ENCODE measurements at places on chromosomes 12 and 14.

GRCh38 chr12:1429980-1430379, 164.4 kb downstream of the FBXL14 start:
- no peak overlapping the region for H3K27ac ChIP-seq
- H3K4me3 ChIP-seq: no peak overlapping the region
- no peak for DNase-seq
- no peaks in the 10 kb centered on the region for H3K36me3 ChIP-seq
- H3K4me1 ChIP-seq: peaks cover 3% of the 10 kb centered on the region

- H3K4me3 ChIP-seq: no peak overlapping the region
- H3K4me1 ChIP-seq: no peaks in the 10 kb centered on the region
- no peaks in the 10 kb centered on the region for H3K27me3 ChIP-seq
- H3K36me3 ChIP-seq: peaks cover 33% of the 10 kb centered on the region
- no peak overlapping the region for H3K27ac ChIP-seq
Observed at GRCh38 chr12:56206452-56207166, 15.1 kb downstream of the RNF41 start.

- H3K27me3 ChIP-seq: no peaks in the 10 kb centered on the region
- H3K4me3 ChIP-seq: no peak overlapping the region
- H3K36me3 ChIP-seq: no peaks in the 10 kb centered on the region
- H3K4me1 ChIP-seq: no peaks in the 10 kb centered on the region
- DNase-seq: no peak
Observed at GRCh38 chr12:113823016-113823415, 143.1 kb downstream of the RBM19 start.

GRCh38 chr12:49689785-49690184, 17.4 kb downstream of the FMNL3 start:
- no peaks in the 10 kb centered on the region for H3K27me3 ChIP-seq
- no peak overlapping the region for H3K4me3 ChIP-seq
- no peak for DNase-seq
- H3K27ac ChIP-seq: no peak overlapping the region
- H3K4me1 ChIP-seq: peaks cover 7% of the 10 kb centered on the region

DNA sequence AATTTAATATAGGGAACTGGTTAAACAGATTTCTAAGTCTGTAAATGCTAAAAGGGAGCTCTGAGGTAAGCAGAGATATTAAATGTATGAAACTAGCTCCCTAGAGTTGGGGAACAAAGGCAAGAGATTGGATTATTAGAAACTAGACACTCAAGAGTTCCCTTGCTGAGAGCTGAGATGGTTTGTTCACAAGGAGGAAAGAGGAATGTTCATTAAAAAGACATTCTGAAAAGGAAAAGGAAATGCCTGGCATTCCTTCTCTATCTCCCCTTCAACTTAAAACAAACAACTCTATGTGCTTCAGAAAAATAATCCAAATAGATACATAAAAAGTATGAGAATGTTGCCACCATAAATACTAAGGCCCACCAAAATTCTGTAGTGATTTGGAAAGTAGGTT, 73.7 kb downstream of the GALNT4 start:
- no peak overlapping the region for H3K4me3 ChIP-seq
- no peak for DNase-seq
- peaks cover 41% of the 10 kb centered on the region for H3K4me1 ChIP-seq
- H3K36me3 ChIP-seq: no peaks in the 10 kb centered on the region
- H3K27me3 ChIP-seq: no peaks in the 10 kb centered on the region
- H3K27ac ChIP-seq: peak overlapping the region; percentile 95

DNA sequence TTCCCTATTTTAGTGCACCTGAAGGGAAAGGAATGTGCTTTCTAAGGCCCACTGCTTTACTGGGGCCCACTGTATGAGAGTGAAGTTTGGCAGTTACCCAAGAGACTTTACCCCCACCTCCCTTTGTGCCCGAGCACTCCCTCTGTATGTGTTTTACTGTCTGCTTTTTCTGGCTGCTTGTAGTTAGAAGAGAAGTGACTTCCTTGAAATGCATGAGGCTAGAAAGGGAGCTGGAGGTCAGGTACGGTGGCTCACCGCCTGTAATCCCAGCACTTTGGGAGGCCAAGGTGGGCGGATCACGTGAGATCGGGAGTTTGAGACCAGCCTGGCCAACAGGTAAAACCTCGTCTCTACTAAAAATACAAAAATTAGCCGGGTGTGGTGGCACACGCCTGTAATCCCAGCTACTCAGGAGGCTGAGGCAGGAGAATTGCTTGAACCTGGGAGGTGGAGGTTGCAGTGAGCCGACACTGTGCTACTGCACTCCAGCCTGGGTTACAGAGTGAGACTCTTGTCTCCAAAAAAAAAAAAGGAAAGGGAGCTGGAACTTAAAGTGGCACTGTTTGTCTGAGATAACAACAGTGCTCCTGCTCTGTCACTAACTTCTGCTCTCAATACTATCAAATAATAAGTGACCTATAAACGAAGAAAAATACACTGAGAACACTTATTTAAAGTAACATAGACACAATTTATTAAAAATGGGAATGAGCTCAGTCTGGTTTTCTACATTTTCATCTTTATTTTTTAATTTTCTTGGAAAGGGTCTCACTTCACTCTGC, 5.8 kb downstream of the TRIP11 start:
- no peaks in the 10 kb centered on the region for H3K27me3 ChIP-seq
- no peak overlapping the region for H3K4me3 ChIP-seq
- no peak for DNase-seq
- H3K27ac ChIP-seq: no peak overlapping the region

GRCh38 chr14:95524706-95525512, 8.5 kb upstream of the SYNE3 start:
- peaks cover 7% of the 10 kb centered on the region for H3K4me1 ChIP-seq
- no peak overlapping the region for H3K4me3 ChIP-seq
- no peaks in the 10 kb centered on the region for H3K36me3 ChIP-seq
- no peak for DNase-seq

DNA sequence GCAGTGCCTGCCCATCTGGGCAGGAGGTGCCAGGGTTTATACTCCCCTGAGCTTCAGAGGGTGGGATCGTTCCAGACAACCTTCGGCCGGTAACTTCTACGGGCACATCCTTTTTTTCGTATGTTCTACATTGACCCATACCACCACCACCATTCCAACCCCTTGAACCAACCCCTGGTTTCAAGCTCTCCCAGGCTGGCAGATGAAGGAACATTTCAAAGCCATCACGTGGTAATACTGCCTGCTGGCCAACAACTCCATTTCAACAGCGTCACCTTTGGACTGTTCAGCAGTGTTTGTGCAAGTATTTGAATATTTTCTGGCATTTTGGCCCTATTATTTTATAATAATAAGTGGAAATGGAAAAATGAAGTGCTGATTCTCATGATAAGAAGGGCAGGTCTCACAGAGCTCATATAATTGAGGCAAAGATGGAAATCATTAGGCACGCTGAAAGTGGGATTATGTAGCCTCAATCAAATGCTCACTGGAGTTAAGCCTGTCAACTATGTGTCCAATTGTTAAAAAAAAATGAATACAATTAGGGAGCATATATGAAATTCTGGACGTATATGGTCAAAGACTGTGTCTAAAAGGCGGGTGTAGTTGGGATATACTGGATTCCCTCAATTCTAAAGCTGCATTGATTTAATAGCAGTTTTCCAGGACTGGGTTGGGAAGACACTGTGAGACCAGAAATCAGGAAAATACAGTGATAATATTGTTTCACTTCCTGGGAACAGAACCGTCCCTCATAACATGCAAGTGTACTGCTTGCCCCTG, 162.1 kb downstream of the ZFP36L1 start:
- H3K4me1 ChIP-seq: peaks cover 88% of the 10 kb centered on the region
- no peaks in the 10 kb centered on the region for H3K27me3 ChIP-seq
- no peak overlapping the region for H3K4me3 ChIP-seq

GRCh38 chr12:117686911-117687377, 281.8 kb downstream of the KSR2 start:
- H3K36me3 ChIP-seq: no peaks in the 10 kb centered on the region
- H3K27me3 ChIP-seq: peaks cover 25% of the 10 kb centered on the region
- no peak for DNase-seq
- H3K27ac ChIP-seq: peak overlapping the region; percentile 21

- H3K36me3 ChIP-seq: no peaks in the 10 kb centered on the region
- peaks cover 2% of the 10 kb centered on the region for H3K27me3 ChIP-seq
- H3K4me1 ChIP-seq: peaks cover 15% of the 10 kb centered on the region
- H3K4me3 ChIP-seq: no peak overlapping the region
Observed at GRCh38 chr14:104104076-104104901, 18.8 kb downstream of the ASPG start.

DNA sequence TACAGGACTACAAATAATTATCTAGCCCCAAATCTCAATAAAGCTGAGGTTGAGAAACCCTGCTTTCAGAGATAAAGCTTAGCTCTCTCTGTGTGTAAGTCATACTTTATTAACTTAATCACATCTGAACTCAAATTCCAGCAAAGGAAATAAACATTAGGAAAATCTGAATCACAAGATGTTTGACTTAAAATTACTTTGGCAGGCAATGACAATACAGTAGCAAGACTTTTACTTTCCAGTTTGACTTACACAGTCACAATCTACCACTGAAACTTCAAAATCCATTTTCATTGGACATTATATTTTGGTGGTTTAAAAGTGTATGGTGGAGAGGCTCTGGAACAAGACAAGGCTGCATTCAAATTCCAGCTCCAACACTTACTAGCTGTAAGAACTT, 11.4 kb downstream of the TMEM116 start:
- DNase-seq: no peak
- no peak overlapping the region for H3K4me3 ChIP-seq
- no peak overlapping the region for H3K27ac ChIP-seq
- H3K36me3 ChIP-seq: peaks cover 7% of the 10 kb centered on the region

DNA sequence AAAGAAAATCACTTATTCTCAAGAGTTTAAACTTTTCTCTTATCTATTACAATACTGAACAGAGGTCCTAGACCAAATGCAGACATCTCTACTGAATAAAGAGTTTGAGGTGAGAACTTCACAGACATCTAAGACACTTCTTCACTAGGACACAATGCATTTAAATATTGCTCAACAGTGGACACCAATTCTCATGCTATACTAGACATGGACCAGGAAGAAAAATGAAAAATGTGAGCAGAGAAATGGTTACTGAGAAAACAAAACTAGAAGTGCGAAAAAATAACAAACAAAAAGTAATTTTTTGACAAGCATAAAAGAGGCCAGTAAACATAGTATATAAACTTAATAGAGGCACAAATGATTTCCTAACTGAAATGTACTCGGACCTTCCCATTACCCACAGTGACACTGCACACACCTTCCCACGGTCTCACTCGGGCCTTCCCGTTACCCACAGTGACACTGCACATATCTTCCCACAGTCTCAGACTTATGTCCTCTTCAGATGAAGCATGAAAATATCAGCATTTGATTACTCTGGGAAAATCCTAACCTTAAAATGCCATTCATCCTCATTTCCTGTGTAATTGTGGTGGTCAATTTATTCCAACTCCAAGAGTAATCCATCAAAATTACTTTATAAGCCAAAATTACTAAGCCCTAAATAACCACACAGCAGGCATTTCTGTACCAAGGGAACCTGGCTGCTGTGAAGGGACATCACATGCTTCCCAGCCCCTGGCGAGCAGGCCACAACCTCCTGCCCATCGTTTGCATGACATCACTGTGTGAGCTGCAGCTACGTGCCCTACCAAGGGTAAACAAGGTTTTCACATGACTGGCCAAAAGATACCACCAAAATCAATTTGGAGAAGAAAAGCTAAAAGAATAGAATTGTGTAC, 6.4 kb downstream of the SLC15A4 start:
- H3K4me3 ChIP-seq: no peak overlapping the region
- peak overlapping the region; percentile 57 for H3K27ac ChIP-seq
- peaks cover 22% of the 10 kb centered on the region for H3K4me1 ChIP-seq
- H3K36me3 ChIP-seq: peaks cover 26% of the 10 kb centered on the region
- H3K27me3 ChIP-seq: no peaks in the 10 kb centered on the region

- peaks cover 5% of the 10 kb centered on the region for H3K4me1 ChIP-seq
- peaks cover 3% of the 10 kb centered on the region for H3K27me3 ChIP-seq
- no peaks in the 10 kb centered on the region for H3K36me3 ChIP-seq
- H3K27ac ChIP-seq: no peak overlapping the region
- no peak overlapping the region for H3K4me3 ChIP-seq
Observed at GRCh38 chr12:24597580-24597979, 351.3 kb downstream of the BCAT1 start.

GRCh38 chr12:86521870-86522269, 265.7 kb upstream of the MGAT4C start:
- peaks cover 6% of the 10 kb centered on the region for H3K36me3 ChIP-seq
- no peak overlapping the region for H3K4me3 ChIP-seq
- no peaks in the 10 kb centered on the region for H3K27me3 ChIP-seq
- no peak for DNase-seq

DNA sequence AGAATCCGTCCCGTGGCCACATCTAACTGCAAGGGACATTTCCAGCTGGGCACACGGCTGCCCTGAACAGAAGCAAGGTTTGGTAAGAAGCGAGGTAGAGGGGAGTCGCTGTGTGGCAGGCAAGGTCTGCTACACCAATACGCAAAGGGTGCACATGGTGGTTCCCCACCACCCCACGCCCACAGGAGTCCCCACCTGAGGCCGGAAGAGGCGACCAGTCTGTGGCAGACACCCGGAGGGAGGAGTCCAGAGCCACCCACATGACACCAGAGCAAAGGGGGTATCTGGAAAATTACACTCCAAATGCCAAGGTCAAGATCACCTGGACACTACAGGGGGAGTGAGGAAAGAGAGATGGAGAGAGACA, 47.1 kb upstream of the GALNT9 start:
- no peaks in the 10 kb centered on the region for H3K4me1 ChIP-seq
- peaks cover 67% of the 10 kb centered on the region for H3K27me3 ChIP-seq
- no peak overlapping the region for H3K27ac ChIP-seq
- H3K36me3 ChIP-seq: no peaks in the 10 kb centered on the region
- DNase-seq: no peak

DNA sequence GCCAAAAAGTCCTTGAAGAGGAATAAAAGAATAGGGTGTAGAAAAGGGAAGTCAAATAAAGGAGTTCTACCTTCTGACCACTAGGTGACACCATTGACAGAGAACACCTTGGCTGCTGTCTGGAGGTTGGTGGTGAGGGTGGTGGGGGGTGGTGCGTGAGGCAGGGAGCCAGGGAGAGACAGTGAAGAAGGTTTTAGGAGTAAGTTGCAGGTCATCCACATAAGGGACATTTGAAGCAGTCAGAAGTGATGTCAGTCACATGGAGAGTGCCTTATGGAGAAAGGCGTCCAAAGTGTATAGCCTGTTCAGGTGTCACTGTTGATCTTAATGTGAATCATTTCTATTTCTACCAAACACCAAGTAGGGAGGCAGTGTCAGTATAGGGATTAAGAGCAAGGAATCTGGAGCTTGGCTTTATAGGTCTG, 279.3 kb upstream of the DDHD1 start:
- no peak for DNase-seq
- peaks cover 11% of the 10 kb centered on the region for H3K4me1 ChIP-seq
- H3K4me3 ChIP-seq: no peak overlapping the region
- H3K27me3 ChIP-seq: no peaks in the 10 kb centered on the region
- no peaks in the 10 kb centered on the region for H3K36me3 ChIP-seq
- no peak overlapping the region for H3K27ac ChIP-seq

GRCh38 chr12:75660107-75660530, 148.7 kb upstream of the KRR1 start:
- peaks cover 29% of the 10 kb centered on the region for H3K4me1 ChIP-seq
- H3K4me3 ChIP-seq: no peak overlapping the region
- H3K36me3 ChIP-seq: no peaks in the 10 kb centered on the region
- DNase-seq: no peak
